HCT116 (cell line): ENCODE measurements at places on chromosomes 16 and 17. TPM values are rescaled to one million over a fixed set of nuclear protein-coding genes. Genes with fewer than 3 reads are reported as not detected.

The CMTM4 gene
- 77.8 TPM for total RNA-seq

GRCh38 chr17:12867726-12868125, 78.4 kb downstream of the ARHGAP44 start:
- no peak for DNase-seq

The NGFR gene
- 6.1 TPM for total RNA-seq

GRCh38 chr16:88610080-88610479, 28.3 kb upstream of the IL17C start:
- DNase-seq: no peak
